ENCODE measurements at places on chromosomes 5 and 9.

DNA sequence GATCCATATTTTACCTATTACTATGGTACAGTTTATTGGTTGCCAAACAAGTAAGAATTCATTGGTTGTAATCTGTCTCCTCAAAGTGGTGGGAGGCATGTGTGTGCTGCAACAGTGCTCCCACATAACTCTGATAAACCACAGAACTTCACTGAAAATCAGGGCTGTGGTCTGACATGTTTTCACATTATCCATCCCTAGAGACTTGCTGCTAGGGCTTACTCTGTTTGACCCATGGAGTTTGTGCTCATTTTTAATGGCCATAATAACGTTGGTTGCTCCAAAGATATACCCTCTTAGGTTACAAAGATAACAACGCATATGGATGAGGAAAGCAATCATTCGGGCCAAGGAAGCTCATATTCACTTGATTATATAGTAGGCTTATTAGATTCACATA lies 37.0 kb downstream of the HACD4 start:
- no peaks in the 10 kb centered on the region for H3K4me1 ChIP-seq
- H3K36me3 ChIP-seq = no peaks in the 10 kb centered on the region
- no peak for DNase-seq
- no peak overlapping the region for H3K27ac ChIP-seq
- H3K27me3 ChIP-seq = no peaks in the 10 kb centered on the region

DNA sequence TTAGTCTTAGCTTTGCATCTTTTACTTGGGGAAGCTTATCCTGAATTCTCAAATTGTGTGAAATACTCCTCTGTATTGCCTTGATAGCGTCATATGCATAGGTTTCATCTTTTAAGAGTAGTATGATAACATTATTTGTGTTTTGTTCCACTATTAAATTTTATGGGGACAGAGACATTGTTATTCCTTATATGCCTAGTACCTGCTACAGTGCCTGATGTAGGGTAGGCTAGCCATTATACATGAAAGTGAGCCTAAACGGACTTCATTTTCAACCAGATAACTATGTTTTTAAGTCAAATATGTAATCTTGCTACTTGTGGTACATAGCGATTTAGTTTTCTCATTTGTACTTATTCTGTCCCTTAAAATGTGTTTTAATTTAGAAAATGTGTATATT lies 105.9 kb downstream of the DMXL1 start:
- DNase-seq = no peak
- peaks cover 3% of the 10 kb centered on the region for H3K36me3 ChIP-seq
- no peaks in the 10 kb centered on the region for H3K27me3 ChIP-seq
- H3K27ac ChIP-seq = no peak overlapping the region

GRCh38 chr9:86288499-86289198 lies 6.3 kb upstream of the ISCA1 start:
- no peaks in the 10 kb centered on the region for H3K27me3 ChIP-seq
- no peak overlapping the region for H3K27ac ChIP-seq
- H3K36me3 ChIP-seq = no peaks in the 10 kb centered on the region
- DNase-seq = no peak

GRCh38 chr5:154734370-154735248 lies 20.6 kb upstream of the LARP1 start:
- no peak for DNase-seq
- H3K27ac ChIP-seq = no peak overlapping the region
- no peaks in the 10 kb centered on the region for H3K36me3 ChIP-seq
- no peaks in the 10 kb centered on the region for H3K27me3 ChIP-seq
- H3K4me1 ChIP-seq = no peaks in the 10 kb centered on the region

GRCh38 chr5:106047341-106047740 lies 1623.4 kb downstream of the EFNA5 start:
- H3K4me3 ChIP-seq = no peak overlapping the region
- H3K27me3 ChIP-seq = no peaks in the 10 kb centered on the region
- H3K36me3 ChIP-seq = no peaks in the 10 kb centered on the region
- no peak for DNase-seq

GRCh38 chr5:28685794-28686193 lies 1647.4 kb upstream of the CDH9 start:
- no peak overlapping the region for H3K4me3 ChIP-seq
- no peaks in the 10 kb centered on the region for H3K36me3 ChIP-seq
- H3K27ac ChIP-seq = no peak overlapping the region
- no peak for DNase-seq
- H3K27me3 ChIP-seq = no peaks in the 10 kb centered on the region

GRCh38 chr5:109454731-109455505 lies 45.1 kb upstream of the PJA2 start:
- H3K4me1 ChIP-seq = peaks cover 4% of the 10 kb centered on the region
- peak overlapping the region; percentile 18 for H3K4me3 ChIP-seq
- H3K27me3 ChIP-seq = no peaks in the 10 kb centered on the region
- no peak for DNase-seq
- peak overlapping the region; percentile 76 for H3K27ac ChIP-seq

DNA sequence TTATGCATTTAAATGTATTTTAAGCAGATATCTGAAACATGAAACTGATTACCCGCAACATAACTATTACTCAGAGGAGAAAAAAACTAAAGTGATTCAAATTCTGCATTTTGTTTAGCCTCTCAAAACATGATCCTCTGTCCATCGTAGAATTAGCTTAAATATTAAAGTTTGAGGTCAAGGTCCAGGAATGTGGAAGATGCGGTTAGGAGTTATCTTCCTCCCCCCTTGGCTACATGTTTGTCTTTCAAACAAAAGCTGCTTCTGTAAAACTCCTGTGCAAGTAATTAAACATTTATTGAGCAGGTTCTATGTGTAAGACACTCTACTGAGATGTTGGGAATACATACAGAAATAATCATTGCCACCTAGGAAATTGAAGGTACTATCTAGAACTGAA lies 175.0 kb upstream of the ISL1 start:
- H3K27me3 ChIP-seq = no peaks in the 10 kb centered on the region
- no peaks in the 10 kb centered on the region for H3K36me3 ChIP-seq
- no peak overlapping the region for H3K27ac ChIP-seq
- no peak overlapping the region for H3K4me3 ChIP-seq
- no peaks in the 10 kb centered on the region for H3K4me1 ChIP-seq
- no peak for DNase-seq

DNA sequence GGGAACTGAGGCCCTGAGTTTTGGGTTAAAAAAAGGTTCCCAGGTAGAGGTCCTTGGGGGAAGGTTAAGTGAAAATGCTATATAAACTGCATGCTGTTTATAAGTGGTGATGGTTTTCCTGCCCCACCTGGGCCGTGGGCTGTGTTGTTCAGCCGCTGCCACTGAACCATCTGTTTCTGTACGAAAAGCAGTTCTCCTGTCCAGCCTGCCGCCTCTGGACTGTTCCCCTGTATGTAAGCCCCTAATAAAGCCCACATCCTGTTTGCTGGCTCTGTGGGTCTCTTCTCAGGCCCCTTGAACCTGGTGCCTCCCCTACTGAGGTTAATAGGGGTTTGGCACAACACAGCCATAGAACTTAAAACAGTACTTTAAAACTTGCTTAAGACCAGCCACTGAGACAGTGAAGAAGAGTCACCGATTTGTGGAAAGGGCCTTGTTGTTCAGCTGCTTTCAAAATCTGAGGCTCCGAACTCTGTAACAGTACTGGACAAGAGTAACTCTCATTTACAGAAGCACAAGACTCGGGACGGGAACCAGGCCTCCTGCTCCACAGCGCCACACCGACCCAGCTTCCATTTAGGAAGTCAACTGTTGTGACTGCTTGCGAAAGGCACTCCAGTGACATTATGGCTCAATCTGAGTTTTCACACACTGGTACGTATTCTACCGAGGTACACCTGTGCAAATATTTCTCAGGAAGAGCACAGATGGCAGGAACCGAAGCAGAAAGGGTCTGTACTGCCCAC lies 192.5 kb downstream of the CDK5RAP2 start:
- DNase-seq = no peak
- no peak overlapping the region for H3K27ac ChIP-seq
- no peaks in the 10 kb centered on the region for H3K27me3 ChIP-seq
- no peak overlapping the region for H3K4me3 ChIP-seq
- H3K4me1 ChIP-seq = no peaks in the 10 kb centered on the region

DNA sequence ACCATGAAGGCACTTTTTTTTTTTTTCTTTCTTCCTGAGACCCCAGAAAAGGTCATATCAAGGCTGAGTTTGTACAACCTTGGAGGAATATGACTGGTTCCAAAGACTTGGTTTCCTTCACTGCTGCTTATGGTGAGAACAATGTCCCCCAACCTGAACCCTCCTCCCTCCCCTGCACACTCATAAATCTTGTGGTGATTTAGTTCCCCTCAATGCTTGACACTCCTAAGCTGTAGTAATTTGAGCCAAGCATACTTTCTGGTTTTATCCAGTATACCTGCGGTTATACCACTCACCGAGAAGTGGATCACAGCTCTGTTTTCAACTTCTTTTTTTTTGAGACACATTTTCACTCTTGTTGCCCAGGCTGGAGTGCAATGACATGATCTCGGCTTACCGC lies 149.9 kb upstream of the KLF4 start:
- H3K4me1 ChIP-seq = no peaks in the 10 kb centered on the region
- no peaks in the 10 kb centered on the region for H3K36me3 ChIP-seq
- H3K4me3 ChIP-seq = no peak overlapping the region
- no peak overlapping the region for H3K27ac ChIP-seq

- no peaks in the 10 kb centered on the region for H3K4me1 ChIP-seq
- no peak overlapping the region for H3K27ac ChIP-seq
Measured at GRCh38 chr5:170200876-170201275, 31.9 kb upstream of the C5orf58 start.

GRCh38 chr5:146888351-146888978 lies 9.9 kb upstream of the PPP2R2B start:
- no peak overlapping the region for H3K27ac ChIP-seq
- H3K4me3 ChIP-seq = no peak overlapping the region
- no peak for DNase-seq
- no peaks in the 10 kb centered on the region for H3K4me1 ChIP-seq
